ENCODE measurements at places on chromosomes 16 and 17. TPM values are rescaled to one million over a fixed set of nuclear protein-coding genes. Genes with fewer than 3 reads are reported as not detected.

The CCL5 gene
- total RNA-seq, result not detected

The ZNF205 gene
- total RNA-seq, result 14.6 TPM

The CIBAR2 gene
- not detected for total RNA-seq

The IRX3 gene
- total RNA-seq, result 1.2 TPM

The TMIGD1 gene
- total RNA-seq, result not detected

The LRRC45 gene
- 21.6 TPM for total RNA-seq

The SGSH gene
- total RNA-seq, result 14.4 TPM
